Mucosa of descending colon (tissue), 3 donors: ENCODE measurements at places on chromosomes 4 and X.

DNA sequence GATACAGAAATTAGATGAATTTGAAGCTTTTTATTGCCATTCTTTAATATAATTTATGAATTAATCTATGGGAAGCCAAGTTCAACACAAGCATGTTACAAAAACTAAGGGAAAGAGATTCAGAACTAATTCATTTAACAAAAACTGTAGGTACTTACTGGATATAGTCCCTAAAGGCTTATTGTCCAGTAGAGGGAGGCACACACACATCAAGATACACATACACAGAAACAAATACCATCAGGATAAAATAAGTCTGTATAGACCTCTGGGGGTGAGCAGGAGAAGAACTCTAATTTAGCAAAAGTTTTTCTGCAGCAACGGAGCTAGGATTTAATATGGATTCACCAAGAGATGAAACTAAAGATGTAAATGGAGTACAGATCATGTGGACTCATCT lies 83.0 kb upstream of the IL13RA1 start:
- DNase-seq: no peak

DNA sequence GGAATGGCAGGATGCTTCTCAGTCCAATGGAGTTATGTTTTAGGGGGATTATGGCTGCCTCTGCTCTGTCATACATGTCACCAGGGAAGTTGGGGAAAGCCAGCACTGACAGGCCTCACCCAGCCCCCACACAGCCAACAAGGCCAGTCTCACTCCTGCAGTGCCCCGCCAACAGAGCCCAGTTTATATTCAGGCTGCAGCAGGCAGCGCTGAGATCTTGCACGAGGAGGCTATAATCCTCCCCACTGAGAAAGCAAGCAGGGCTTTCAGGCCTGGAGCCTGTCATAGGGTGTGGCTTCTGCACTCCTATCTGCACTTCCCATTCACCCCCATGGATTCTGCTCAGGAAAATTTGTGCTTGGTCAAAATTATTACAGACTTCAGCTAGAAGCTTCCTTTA lies 25.1 kb downstream of the ADAD1 start:
- DNase-seq: no peak

- no peak for DNase-seq
These were observed 187.8 kb upstream of the NR3C2 start for GRCh38 chr4:148630051-148630450.

- DNase-seq: no peak
These were observed 14.6 kb upstream of the CLTRN start for GRCh38 chrX:15679246-15679645.

DNA sequence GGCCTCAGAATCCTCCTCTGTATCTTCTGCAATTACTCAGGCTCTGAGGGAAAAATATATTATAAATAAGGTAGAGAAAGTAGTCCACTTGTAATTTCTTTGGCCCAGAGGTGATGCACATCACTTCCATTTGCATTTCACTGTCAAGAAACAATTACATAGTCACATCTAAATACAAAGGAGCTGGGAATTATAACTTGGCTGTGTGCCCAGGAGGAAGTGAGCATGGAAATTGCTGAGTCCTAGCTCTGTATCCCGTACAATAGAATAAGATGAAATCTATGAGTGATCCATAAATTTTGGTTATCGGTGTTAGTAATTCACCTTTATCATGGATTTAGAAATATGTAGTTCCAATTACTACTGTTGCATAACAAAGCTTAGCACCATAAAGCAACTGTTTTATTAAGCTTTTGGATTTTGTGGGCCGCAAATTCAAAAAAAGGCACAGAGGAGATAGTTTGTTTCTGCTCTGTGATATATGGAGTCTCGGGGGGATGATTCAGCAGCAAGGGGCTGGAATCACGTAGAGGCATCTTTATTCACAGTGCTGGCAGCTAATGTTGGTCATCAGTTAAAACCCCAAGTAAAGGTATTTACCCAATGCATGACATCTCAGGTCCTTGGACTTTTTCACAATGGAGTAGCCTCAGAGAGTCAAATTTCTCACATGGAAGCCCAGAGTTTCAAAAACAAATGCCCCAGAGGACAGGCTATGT lies 241.4 kb upstream of the GALNT7 start:
- no peak for DNase-seq

DNA sequence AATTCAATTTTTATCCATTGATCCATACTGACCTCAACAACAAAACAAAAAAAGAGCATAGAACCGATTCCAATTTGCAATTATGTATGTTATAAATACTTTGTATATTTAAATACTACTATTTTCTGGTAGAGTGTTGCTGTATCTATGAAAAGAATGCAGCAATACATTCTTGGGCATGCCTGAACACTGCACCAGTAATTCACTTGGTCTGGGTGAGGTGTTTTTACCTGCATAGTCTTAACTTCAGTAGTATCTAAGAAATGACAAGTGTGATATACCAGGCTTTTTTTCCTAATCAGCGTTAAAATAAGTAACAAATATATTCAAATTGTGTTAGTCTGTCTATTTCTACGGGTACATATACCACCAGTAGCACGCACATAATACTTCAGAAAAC lies 120.2 kb downstream of the KLHL13 start:
- no peak for DNase-seq
